ENCODE measurements at places on chromosomes 5 and 9. TPM values are rescaled to one million over a fixed set of nuclear protein-coding genes. Genes with fewer than 3 reads are reported as not detected.

The IFNB1 gene
- not detected for total RNA-seq

The ATP10B gene
- 9.1 TPM for total RNA-seq

The SH3TC2 gene
- total RNA-seq, result 2.0 TPM

The PCDHB16 gene
- 12.3 TPM for total RNA-seq

The SLC36A3 gene
- not detected for total RNA-seq

- DNase-seq, result no peak
- H3K27me3 ChIP-seq, result no peaks in the 10 kb centered on the region
- H3K27ac ChIP-seq, result no peak overlapping the region
- no peak overlapping the region for H3K4me3 ChIP-seq
Measured at GRCh38 chr5:59660737-59661136, 232.8 kb downstream of the PDE4D start.

- no peak overlapping the region for H3K4me3 ChIP-seq
- no peaks in the 10 kb centered on the region for H3K36me3 ChIP-seq
Measured at GRCh38 chr9:134505032-134505431, 136.6 kb upstream of the COL5A1 start.

- H3K4me1 ChIP-seq, result no peaks in the 10 kb centered on the region
- H3K27ac ChIP-seq, result no peak overlapping the region
- H3K36me3 ChIP-seq, result no peaks in the 10 kb centered on the region
- H3K4me3 ChIP-seq, result no peak overlapping the region
- H3K27me3 ChIP-seq, result no peaks in the 10 kb centered on the region
Measured at GRCh38 chr5:1702318-1702717, 97.3 kb downstream of the MRPL36 start.

- no peaks in the 10 kb centered on the region for H3K36me3 ChIP-seq
- H3K4me3 ChIP-seq, result no peak overlapping the region
- H3K27ac ChIP-seq, result no peak overlapping the region
- no peak for DNase-seq
- H3K4me1 ChIP-seq, result no peaks in the 10 kb centered on the region
Measured at GRCh38 chr5:54930736-54931135, 54.7 kb downstream of the ESM1 start.

GRCh38 chr5:87560528-87560927 is 147.8 kb upstream of the CCNH start:
- H3K4me1 ChIP-seq, result no peaks in the 10 kb centered on the region
- no peak for DNase-seq
- no peak overlapping the region for H3K4me3 ChIP-seq
- no peaks in the 10 kb centered on the region for H3K27me3 ChIP-seq

DNA sequence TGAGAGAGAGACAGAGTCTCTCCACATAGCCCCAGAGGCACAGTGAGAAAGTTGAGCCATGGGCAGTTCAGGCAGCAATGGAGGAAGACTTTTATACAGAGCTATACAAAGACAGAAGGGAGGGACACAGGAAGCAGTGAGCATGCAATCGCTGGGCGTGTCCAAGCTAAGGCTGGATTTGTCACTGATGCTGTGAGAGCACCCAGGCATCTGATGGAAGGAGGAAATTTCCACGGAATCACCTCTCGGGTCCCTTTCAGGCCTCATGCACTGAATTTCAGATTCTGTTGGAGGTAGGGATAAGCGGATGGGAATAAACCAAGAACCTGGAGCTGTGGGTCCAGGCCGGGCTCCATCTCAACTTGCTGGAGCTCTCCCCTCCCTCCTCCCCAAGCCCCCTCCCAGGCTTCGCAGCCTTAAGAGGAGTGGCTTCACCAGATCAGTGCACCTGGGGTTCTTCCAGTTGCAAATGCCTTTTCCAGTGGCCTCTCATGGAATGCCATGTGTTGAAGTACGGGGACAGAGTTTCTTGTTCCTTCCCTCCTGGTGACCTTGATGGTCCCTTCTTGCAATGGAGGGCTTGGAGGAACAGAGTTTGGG is 114.8 kb upstream of the ALDH1B1 start:
- H3K27me3 ChIP-seq, result no peaks in the 10 kb centered on the region
- H3K4me3 ChIP-seq, result no peak overlapping the region
- peak; percentile 37 for DNase-seq
- H3K4me1 ChIP-seq, result no peaks in the 10 kb centered on the region
- H3K27ac ChIP-seq, result no peak overlapping the region
- no peaks in the 10 kb centered on the region for H3K36me3 ChIP-seq

DNA sequence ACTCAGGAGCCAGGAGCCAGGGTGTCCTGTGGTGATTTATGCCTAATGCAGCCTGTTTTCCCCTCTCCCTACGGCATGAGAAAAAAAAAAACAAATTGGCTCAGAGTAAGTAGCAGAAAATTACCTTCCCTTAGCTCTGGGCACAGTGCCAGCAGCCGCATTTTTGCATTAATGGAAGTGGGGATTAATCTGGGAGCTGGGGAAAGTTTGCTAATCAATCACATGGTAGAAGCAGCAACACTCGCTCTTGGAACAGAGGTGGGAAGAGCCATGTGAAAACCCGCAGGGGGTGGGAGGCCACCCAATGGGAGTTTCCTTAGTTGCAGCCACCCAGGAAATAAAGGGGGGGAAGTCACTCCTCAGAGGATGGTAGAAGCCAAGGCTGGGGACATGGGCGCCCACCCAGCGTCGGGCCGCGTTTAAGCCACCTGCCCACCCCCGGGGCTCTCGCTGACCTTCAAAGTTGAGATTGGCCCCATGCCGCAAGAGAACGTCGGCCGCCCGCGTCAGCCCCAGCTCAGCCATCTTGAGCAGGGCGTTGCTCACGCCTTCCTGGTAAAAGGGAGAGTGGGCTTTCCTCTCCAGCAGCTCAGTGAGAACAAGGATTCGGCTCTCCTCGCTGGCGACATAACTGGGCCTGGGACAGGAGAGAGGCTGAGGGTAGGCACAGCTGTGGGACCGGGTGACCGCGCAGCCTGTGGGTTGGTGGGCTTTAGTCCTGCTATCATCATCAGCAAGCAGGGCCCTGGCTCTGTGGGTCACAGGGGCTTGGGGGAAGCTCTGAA is 1.7 kb downstream of the ASB6 start:
- no peak for DNase-seq
- H3K27ac ChIP-seq, result peak overlapping the region; percentile 2
- peak overlapping the region; percentile 82 for H3K4me3 ChIP-seq
- H3K27me3 ChIP-seq, result no peaks in the 10 kb centered on the region

DNA sequence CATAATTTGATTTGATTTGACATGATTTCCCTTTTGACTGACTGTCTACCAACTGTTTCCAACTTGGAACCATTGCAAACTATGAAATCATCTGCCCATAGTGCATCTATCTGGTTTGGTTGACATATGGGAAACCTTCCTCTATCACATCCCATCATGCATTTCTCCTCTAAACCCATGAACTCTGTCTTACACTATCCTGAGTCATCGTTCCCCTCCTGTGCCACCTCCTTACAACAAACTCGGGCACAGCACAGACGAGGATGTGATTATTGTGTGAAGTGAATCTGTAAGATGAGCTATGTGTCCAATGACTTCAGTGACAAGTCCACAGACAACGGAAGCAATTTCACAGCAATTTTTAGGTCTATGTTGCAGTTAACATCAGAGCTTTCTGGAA is 126.1 kb downstream of the NPR3 start:
- H3K27ac ChIP-seq, result no peak overlapping the region
- H3K36me3 ChIP-seq, result no peaks in the 10 kb centered on the region
- H3K4me3 ChIP-seq, result no peak overlapping the region
- DNase-seq, result no peak
- no peaks in the 10 kb centered on the region for H3K27me3 ChIP-seq
- peaks cover 5% of the 10 kb centered on the region for H3K4me1 ChIP-seq

DNA sequence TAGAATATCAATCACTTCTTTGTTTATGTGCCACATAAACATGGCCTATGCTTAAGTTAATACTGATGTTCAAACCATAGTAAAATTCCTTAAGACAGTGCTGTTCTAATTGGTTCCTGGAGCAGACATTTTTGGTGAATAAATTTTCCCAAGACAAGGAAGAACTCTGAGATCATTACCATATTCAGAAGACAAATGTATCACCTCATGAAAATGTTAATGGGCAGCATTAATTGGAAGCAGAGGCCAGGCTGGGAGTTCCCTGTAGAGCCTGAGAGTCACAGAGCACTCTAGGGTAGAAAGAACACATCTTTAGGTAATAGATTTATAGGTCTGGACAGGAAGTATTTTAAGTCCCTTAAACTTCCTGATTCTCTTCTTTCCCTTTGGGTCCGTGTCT is 240.2 kb downstream of the MAN2A1 start:
- no peaks in the 10 kb centered on the region for H3K36me3 ChIP-seq
- H3K4me1 ChIP-seq, result no peaks in the 10 kb centered on the region
- DNase-seq, result no peak
- no peak overlapping the region for H3K4me3 ChIP-seq
- H3K27ac ChIP-seq, result no peak overlapping the region
- no peaks in the 10 kb centered on the region for H3K27me3 ChIP-seq

DNA sequence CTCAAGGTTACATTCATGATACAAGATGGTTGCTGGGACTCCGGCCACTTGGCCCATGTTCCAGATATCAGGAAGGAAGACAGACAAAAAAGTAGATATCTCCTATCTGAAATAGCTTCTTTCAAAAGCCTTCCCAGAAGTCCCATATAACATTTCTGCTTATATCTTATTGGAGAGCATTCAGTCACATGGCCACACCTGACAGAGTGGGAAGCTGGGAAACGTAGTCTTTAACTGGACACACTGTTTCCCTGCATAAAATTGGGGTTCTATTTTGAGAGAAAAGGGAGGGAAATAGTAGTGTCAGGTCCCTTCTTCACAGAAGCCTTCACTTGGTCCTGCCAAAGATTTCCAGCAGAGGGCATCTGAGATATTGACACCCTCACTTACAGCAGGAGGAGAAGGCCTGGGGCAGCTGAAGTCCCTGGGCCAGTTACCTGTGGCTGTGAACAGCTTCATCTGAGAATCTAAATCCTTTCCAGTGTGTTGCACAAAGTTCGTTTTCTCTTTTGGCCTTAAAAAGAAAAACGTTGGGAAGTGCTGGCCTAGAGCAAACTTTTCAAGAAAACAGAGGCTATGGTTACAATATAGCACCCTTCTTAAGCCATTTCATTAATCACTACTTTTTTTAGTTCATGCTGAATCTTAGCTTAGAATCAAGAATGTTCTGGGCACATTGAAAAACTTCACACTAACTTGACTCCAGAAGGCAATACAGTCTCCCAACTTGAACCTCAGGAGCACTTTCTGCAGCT is 33.5 kb downstream of the SPEF2 start:
- H3K4me1 ChIP-seq, result no peaks in the 10 kb centered on the region
- no peak overlapping the region for H3K4me3 ChIP-seq
- DNase-seq, result no peak
- H3K36me3 ChIP-seq, result no peaks in the 10 kb centered on the region

DNA sequence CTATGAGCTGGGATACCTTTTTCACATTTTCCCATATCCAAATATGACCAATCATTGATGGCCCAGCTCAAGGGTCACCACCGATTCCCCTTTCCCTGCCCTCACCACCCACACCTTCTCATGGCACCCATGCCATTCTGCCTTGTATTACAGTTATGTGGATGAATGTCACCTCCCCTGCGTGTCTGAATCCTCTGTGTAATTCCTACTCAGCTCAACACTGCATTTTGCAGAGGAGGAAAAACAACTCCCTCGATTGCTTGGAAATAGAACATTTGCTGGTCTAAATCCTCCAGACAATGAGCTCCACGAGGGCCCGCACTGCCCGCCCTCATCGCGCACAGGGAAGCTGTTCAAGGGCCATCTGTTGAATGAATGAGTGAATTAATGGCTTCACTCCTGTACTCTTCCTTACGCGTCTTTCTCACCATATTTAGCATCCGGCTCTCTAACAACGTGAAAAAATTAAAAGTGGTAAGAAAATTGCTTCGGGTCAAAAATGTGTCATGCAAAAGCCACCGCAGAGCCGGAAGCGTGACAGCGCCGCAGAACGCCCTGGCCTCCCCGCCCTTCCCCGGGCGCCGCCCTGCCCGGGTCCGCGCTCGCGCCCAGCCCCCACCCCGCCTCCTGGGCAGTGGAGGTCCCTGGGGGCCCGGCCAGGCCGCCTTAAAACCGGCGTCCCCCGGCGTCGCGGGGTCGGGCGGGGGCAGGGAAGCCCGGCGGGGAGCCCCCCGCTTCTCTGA is 704 bp downstream of the SUSD1 start:
- H3K36me3 ChIP-seq, result no peaks in the 10 kb centered on the region
- H3K27me3 ChIP-seq, result no peaks in the 10 kb centered on the region
- DNase-seq, result no peak
- H3K27ac ChIP-seq, result peak overlapping the region; percentile 61
- peaks cover 35% of the 10 kb centered on the region for H3K4me1 ChIP-seq

DNA sequence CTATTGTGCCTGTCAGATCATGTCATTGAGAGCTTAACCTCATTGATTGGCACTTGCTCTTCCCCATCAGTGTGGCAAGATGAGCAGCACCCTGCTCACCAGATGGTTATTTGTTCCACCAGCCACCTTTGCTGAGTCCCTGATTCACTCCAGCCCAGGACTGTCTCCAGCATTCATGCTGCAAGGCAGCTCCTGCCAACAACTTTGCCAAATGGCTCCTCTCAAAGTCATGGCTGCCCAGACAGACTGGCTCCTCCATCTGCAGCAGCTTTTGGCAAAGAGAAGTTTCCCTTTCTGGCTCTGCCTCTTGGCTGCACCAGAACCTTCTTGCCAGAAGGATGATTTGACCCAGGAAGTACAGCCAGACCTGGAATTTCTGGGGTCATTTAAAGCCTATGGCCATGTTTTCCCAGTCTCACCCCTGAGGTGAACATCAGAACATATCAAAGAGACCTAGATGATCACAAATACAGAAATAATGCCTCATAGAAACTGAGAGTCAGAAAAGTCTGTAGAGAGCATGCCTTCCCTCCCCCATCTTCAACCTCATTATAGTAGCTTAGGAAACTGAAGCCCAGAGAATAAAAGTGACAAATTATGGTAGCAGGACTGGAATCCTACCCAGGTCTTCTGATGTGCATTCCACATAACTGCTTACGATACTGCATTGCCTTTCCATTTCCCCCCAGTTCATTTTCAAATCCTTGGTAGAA is 10.4 kb downstream of the PPP2R2B start:
- no peaks in the 10 kb centered on the region for H3K27me3 ChIP-seq
- H3K4me1 ChIP-seq, result no peaks in the 10 kb centered on the region
- no peak overlapping the region for H3K4me3 ChIP-seq
- no peak overlapping the region for H3K27ac ChIP-seq
- DNase-seq, result no peak

DNA sequence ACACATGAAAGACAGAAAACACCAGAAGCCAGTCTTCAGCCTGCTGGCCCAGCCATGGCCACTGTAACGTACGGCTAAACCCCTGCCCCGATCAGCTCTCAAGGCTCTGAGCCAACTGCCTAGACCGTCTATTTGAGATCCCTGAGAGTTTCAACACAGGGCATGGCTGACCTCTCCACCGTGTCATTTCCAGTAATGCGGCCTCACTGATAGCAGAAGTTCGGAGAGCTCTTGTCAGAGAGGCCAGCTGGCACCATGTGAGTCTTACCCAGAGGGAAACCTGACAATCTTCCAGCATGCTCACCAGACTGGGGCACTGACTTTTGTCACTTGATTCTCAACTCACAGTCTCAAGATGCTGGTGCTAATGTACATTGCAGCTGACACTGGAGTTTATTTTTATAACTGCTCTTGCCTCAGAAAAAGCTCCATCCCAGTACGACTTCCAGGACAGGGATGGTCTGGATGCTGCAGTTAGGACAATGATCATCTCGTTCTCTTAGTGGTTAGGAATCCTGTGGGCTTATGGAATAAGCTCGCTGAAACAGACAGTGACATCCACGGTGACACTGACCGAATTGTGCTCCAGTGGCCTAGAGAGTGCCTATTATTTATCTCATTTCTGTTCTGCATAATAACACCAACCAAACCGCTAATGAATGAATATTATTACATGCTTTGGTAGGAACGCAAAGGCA is 372.7 kb downstream of the ICE1 start:
- no peaks in the 10 kb centered on the region for H3K27me3 ChIP-seq
- no peaks in the 10 kb centered on the region for H3K36me3 ChIP-seq
- H3K27ac ChIP-seq, result no peak overlapping the region
- DNase-seq, result no peak
- H3K4me1 ChIP-seq, result no peaks in the 10 kb centered on the region
- no peak overlapping the region for H3K4me3 ChIP-seq

Measured in vagina (tissue), 2 donors.